Hematopoietic multipotent progenitor cell (in vitro differentiated cells): ENCODE measurements at places on chromosomes 3 and 15. TPM values are rescaled to one million over a fixed set of nuclear protein-coding genes. Genes with fewer than 3 reads are reported as not detected.

The HYPK gene
- 9.2 TPM for total RNA-seq

The ANAPC13 gene
- 15.1 TPM for total RNA-seq

The CNOT10 gene
- 21.8 TPM for total RNA-seq

- peak; percentile 58 for DNase-seq
Measured at GRCh38 chr3:127629467-127630403, 750 bp downstream of the PODXL2 start.

DNA sequence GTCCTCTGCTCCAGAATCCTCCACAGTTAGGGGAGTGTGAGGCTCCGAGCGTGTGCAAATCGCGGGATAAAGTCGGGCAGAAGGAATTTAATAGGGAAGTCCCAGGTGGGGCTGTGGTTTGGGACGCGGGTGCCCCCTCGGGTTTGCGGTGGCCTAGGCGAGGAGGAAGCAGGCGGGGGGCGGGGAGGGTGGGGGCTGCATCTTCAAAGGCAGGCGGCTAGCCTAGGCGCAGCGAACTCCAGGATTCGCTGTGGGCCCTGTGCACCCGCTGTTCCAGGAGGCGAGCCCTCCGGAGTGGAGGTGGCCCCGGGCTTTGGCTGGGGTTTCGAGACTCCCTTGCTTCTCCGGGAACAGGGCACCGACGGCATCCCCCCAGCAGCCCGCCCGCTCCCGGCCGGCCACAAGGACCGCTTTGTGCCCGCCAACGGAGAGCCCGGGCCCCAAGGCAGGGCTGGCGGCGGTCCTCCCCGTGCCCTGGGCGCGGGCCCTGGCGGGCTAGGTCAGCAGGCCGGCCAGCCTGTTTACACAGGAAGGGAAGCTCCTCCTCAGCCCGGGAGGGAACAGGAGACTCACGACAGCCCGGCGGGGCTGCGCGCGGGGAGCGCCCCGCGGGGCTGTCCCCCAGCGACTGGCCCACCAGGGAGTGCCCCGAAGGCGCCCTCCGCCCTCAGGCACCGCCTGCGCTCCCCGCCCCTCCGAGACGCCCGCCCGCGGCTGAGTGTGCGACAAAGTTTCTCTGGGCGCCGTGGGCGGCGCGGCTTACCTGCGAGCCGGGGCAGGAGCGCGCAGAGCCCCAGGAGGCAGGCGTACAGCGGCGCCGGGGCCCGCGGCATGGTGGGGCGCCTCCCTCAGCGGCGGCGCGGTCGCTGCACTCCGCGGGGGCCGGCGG lies 753 bp downstream of the ITGB5 start:
- no peak for DNase-seq

- DNase-seq: no peak
Measured at GRCh38 chr3:32626631-32627030, 56.0 kb upstream of the DYNC1LI1 start.

DNA sequence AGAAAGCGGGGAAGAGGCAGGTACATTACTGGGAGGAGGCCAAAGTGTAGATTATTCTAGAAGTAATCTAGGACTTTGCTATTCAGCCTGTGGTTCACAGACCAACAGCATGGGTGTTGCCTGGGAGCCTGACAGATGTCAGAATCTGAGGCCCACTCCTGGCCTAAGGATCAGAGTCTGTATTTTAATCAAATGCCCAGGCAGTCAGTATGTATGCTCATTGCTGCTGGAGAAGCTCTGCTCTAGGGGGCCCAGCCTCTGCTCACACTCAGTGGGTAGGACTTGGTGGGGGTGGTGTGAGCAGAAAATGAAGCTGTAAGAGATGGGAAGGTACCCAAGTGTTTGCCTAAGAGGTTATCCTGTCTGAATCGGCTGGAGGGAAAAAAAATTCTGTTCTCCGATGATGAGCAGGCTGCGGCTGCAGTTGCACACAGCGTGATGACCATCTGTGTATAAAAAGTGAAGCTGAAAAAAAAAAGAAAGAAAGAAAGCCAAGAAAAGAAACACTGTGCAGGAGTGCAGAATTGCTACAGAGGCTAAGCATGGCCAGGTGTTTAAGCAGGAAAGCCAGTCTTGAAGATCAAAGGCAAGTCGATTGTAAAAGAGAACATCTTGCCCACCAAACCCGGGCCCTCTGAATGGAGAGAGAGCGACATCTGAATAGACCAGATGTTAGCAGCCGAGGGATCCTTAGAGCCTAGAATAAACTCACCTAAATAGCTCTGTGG lies 65.2 kb downstream of the EIF4E3 start:
- DNase-seq: no peak

GRCh38 chr15:52241489-52241888 lies 50.3 kb upstream of the GNB5 start:
- DNase-seq: no peak

DNA sequence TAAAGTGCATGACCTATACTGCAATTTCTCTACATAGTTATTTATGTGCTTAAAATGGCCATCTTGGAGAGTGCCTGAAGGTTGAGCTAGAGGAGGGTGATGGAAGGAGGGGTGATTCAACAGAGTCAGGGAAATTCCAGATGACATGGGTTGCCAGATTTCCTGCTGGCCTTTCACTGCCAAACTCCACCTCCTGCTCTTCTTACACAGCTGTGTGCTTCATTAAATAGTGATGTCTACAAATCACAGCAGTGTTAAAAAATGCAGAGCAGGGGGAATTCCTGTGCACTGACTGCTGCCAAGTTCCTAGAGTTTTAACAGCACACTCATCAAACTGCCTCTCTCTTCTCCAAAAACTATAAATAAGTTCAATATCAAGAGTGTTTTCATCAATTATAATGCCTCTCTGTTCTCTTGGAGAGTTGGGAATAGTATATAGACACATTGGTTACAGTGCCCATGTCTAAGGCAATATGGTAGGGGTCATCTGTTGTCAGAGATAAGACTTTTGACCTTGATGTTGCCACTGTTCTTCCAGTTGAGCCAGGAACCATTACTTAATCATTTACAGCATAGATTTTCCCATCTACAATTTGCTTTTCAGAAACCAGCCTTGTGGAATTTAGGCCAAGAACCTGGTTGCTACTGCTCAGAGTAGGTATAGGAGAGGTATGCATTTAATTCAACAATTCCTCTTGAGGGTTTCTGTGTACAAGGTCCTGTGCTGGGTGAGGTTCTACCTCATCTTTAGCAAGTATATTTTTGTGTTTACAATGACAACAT lies 79.6 kb downstream of the TP63 start:
- no peak for DNase-seq

- no peak for DNase-seq
Measured at GRCh38 chr3:99108508-99108907, 207.0 kb upstream of the DCBLD2 start.

DNA sequence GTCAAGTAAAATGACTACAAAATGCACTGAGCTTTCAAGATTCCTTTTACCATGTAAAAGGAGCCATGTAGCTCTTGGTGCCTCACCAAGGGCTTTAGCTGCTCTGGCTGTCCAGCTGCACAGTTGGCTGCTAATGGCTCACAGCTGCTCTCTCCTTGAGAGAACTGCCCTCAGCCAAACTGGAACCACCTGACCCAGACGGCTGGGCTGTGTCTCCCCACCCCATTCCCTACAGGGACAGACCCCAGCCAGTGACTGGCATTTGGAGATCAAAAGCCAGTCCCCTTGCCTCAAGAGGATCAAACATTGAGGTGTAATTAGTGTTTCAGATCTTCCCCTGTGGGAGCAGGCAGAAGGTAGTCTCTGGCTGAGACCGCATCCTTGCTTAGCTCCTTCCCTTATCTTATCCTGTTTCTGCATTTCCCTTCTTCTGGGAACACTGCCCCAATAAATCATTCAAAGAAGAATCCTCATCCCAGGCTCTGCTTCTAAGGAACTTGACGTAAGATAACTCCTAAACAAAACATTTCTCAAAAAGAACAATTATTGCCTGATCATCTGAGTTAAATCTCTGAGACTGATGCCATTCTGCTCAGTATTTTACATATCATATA lies 28.6 kb upstream of the UBE2E2 start:
- no peak for DNase-seq

GRCh38 chr3:175224051-175224450 lies 364.9 kb downstream of the NAALADL2 start:
- DNase-seq: no peak

DNA sequence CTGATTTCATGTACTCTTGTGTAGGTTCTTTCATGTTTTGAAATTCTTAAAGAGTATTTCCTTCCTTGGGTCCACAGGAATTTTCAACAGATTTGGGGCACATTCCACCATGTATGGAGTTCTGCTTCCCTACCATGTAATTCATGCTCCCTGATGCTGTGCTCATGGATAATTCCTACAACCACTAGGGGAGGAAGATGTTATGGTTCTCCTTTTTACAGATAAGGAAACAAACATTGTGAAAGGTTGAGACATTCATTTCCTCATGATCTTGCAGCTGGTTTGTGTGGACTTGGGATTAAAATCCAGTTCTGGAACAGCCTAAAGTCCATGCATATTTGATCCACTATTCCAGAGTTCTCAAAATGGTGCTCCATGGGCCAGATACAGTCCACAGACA lies 174.9 kb upstream of the FRMD4B start:
- DNase-seq: no peak

DNA sequence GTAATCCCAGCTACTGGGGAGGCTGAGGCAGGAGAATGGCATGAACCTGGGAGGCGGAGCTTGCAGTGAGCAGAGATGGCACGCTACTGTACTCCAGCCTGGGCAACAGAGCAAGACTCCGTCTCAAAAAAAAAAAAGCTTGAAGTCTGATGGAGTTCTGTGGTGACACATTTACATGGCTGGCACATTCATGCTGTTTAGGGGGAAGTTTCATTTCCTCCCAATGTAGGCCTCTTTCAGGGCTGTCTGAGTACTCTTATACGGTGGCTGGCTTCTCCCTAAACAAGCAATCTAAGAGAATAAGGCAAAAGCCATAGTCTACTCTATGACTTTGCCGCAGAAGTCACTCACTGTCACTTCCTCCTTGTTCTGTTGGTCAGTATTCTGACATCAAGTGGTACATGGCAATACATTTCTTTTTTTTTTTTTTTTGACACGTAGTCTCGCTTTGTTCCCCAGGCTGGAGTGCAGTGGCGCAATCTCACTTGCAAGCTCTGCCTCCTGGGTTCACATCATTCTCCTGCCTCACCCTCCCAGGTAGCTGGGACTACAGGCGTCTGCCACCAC lies 41.2 kb downstream of the OIP5 start:
- no peak for DNase-seq

DNA sequence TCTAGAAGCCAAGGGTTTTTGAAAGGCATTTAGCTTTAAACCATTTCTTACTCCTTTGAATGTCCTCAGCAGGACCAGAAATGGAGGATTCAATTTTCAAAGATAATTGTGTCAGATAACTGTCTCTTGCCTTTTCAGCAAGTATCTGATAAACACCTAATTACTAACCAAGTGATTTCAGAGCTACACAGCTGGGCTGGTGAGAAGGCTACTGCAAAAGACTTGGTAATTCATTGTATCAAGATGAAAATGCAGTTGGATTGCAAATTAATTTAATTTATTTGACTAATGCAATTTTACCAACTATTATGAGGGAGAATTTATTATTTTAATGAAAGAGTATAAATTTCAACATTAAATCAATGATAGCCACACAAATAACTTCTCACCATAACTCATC lies 165.4 kb downstream of the ROBO1 start:
- DNase-seq: no peak

- DNase-seq: peak; percentile 24
Measured at GRCh38 chr3:132659365-132660051, at the start of gene ACAD11. TSS of gene ACAD11 (minus strand) at chr3:132659809. CDS start at chr3:132659751, 58 bp downstream.

DNA sequence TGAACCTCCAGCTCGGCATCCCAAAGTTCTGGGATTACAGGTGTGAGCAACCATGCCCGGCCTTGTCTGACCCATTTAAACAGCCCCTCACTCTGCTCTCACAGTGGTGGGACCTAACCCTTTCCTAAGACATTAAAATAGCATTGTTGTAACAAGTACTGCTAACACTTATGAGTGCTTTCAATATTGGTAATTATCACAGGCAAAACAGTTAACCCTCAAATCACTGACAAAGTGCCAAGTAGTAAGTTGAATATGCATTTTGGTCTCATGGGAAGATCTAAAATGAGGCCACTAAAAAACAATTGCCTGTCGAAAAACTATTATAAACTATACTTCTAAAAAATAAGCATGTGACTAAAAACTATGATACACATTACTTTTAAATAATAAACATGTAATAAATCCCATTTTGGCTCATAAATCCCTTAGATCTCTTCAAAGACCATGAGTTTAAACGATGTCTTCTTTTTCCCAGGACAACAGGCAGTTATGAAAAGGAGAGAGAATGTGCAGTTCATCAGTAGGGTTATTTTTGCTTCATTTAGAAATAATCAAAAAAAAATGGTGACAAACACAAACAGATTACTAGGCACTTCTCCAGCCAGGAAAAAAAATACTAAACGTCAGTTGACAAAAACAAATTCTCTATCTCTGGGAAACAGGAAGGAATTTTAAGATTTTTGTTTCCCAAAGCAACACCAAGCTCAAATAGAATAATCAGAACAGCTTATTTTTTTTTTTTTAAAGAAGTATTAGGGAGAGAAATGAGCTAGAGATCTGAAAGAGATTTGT lies 95.4 kb downstream of the RFTN1 start:
- DNase-seq: no peak

DNA sequence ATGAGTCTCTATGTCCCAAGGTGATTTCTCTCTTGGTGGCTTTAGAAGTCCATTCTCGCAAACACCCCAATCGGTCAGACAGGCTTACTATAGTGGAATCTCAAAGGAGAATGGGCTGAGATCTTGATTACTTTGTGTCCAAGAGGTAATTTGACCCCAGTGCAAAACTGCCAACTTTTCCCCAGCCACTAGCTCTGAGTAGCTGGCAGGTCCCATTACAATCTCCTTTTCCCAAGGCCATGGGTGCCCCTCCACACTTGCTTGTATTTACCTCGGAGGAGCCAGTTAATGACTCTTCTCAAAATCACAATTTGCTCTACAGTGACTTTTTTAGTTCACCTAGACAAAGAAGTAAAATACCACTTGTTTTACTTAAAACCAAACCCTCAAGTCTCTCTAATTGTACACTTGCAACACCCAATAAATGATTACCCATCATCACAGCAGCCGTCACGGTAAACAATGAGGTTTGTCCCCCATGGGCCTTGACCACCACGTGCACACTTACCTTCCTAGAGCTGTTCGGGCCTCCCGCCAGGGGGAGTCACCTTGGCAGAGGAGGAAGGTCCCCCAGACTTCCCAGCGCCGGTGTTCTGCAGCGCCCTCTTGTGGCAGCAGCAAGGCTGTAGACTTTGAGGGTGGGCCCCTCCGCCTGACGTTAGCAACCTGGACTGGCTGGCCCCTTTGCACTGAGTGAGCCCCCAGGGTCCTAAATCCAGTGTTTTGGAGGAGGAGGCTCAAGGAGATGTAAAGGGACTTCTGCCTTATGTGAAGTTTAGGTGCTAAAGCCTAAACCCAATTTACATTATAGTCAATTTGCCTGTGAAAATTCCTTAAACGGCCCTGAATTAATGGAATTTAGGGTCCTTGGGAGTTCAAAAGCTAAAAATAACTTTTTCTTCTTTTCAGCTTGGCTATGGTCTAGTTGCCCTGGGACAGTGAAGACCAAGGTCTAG lies 18.7 kb upstream of the HDAC11 start:
- DNase-seq: peak; percentile 84

GRCh38 chr3:157290766-157291165 lies 130.8 kb upstream of the CCNL1 start:
- DNase-seq: no peak

GRCh38 chr3:156604642-156605144 lies 49.8 kb upstream of the SSR3 start:
- DNase-seq: no peak
